ENCODE measurements at places on chromosomes 7 and 10. TPM values are rescaled to one million over a fixed set of nuclear protein-coding genes. Genes with fewer than 3 reads are reported as not detected.

The SP8 gene
- total RNA-seq: not detected

The UBN2 gene
- total RNA-seq: 22.1 TPM

The OR2A12 gene
- total RNA-seq: not detected

The CH25H gene
- not detected for total RNA-seq

The NAPEPLD gene
- total RNA-seq: 68.3 TPM

The TRIM74 gene
- 0.82 TPM for total RNA-seq

The NPY4R gene
- 23.9 TPM for total RNA-seq

The SYT15 gene
- 0.32 TPM for total RNA-seq

The WDR86 gene
- 7.3 TPM for total RNA-seq

The TRIM24 gene
- 17.9 TPM for total RNA-seq

The CLRN3 gene
- 50.5 TPM for total RNA-seq

The SYT15B gene
- 0.80 TPM for total RNA-seq

The DNAJC12 gene
- 2.0 TPM for total RNA-seq

DNA sequence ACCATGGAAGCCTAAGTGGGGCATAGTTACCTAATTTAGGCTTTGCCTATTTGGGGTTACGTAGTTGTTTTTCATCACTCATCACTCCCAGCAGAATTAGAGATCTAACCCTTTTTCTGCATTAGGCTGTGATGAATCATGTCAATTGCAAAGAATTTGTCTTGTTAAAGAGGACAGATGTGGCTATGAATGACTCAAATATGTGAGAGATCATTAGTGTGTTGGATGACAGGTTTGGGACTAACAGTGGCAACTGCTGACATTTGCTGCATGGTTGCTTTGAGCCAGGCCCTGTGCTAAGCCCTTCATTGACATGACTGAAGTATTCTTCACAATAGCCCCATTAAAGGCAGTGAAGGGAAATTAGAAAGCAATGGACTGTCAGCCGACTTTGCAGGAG, 83.4 kb upstream of the BMPER start:
- no peaks in the 10 kb centered on the region for H3K27me3 ChIP-seq
- H3K4me1 ChIP-seq: no peaks in the 10 kb centered on the region
- H3K36me3 ChIP-seq: no peaks in the 10 kb centered on the region

DNA sequence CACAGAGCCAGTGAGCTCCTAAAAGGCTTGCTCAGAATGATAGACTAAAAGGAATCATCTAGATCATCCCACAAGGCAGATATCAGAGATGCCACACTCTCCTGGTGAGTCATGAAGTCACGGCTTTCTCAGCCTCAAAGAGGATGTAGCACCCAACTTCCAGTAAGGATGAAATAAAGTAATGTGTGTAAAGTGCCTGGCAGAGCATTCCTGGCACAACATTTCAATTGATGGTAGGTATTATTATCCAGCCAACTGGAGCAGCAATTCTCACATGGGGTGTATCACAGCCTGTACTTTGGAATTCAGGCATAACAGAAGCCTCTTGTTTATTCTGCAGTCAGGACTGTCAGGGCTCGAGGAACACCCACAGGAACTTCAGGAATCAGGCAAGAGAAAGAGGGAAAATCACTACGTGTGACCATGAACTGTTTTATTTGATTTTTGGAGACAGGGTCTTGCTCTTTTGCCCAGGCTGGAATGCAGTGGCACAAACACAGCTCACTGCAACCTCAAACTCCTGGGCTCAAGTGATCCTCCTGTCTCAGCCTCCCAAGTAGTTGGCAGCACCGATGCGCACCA, 5.3 kb upstream of the NAT16 start:
- H3K36me3 ChIP-seq: no peaks in the 10 kb centered on the region
- DNase-seq: peak; percentile 15
- peaks cover 25% of the 10 kb centered on the region for H3K27me3 ChIP-seq
- no peak overlapping the region for H3K4me3 ChIP-seq

DNA sequence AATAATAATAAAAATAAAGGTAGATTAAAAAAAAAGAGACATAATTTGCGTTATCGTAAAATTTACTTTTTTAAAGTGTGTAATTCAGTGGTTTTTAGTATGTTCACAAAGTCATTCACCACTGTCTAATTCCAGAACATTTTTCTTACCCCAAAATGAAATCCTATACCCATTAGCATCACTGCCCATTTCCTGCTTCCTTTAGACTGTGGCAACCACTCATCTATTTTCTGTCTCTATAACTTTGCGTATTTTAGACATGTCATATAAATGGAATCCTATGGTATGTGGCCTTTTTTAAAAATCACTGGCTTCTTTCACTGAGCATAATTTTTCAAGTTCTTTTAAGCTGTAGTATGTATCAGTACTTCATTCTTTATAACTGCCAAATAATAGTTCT, 53.6 kb downstream of the KAT6B start:
- no peak overlapping the region for H3K4me3 ChIP-seq
- H3K27ac ChIP-seq: no peak overlapping the region
- DNase-seq: no peak
- no peaks in the 10 kb centered on the region for H3K36me3 ChIP-seq

DNA sequence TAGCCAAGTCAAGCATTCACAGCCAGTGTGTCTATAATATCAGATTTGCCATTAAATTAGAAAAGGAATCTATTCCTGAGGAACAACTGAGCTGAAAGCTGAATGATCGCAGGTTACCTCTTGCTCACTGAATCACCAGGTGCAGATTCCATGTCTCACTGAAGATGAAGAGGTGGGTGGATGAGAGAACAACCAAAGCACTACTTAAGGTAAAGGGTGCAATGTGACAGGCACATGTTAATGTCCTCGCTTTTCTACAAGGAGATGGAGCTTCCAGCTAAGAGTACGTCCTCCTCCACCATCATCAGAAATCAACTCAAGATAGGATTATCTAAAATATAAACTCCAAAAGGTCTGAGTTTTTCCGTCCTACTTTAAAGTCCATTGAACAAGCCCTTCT, 4.6 kb downstream of the SORCS1 start:
- H3K27ac ChIP-seq: no peak overlapping the region
- H3K36me3 ChIP-seq: no peaks in the 10 kb centered on the region
- no peaks in the 10 kb centered on the region for H3K4me1 ChIP-seq
- no peak overlapping the region for H3K4me3 ChIP-seq

DNA sequence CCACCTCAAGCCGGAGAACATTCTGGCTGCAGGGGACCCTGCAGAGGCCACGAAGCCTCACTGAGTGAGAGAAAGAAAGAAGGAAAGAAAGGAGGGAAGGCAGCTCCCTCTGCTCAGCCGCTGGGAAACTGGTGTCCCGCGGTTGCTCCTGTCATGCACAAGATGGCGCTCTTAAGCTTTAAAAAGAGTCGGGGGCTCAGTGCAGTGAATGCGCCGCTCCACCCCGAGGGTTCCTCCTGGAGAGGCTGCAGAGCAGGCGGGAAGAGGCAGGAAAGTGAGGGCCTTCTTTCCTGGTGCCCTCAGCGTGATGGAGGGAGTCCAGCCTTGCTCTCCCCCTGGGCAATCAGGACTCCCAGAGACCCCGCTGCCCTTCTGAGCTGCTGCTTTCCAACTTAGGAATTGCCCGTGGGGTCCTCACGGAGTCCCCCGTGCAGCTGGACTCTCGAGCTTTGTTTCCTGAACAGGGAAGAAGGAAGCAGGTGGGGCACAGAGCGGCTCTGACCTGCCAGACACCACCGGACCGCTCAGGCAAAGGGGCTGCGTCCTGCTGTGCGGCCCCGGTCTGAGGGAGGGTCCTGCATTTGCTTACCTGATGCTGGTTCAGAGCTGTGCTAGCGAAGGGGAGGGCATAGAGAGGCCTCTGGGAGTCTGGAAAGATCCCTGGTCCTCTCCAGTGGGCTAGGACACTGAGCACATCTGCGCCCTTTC, 141.9 kb upstream of the MKI67 start:
- no peak for DNase-seq
- no peaks in the 10 kb centered on the region for H3K36me3 ChIP-seq
- peaks cover 49% of the 10 kb centered on the region for H3K27me3 ChIP-seq
- H3K27ac ChIP-seq: no peak overlapping the region
- H3K4me1 ChIP-seq: no peaks in the 10 kb centered on the region

- H3K27ac ChIP-seq: peak overlapping the region; percentile 59
- peaks cover 20% of the 10 kb centered on the region for H3K4me1 ChIP-seq
- no peak overlapping the region for H3K4me3 ChIP-seq
- no peak for DNase-seq
- H3K36me3 ChIP-seq: no peaks in the 10 kb centered on the region
- H3K27me3 ChIP-seq: no peaks in the 10 kb centered on the region
These were observed 41.4 kb downstream of the GNA12 start for GRCh38 chr7:2802504-2803341.

- no peaks in the 10 kb centered on the region for H3K36me3 ChIP-seq
- H3K27ac ChIP-seq: peak overlapping the region; percentile 97
- H3K4me3 ChIP-seq: no peak overlapping the region
- H3K4me1 ChIP-seq: peaks cover 13% of the 10 kb centered on the region
- no peak for DNase-seq
These were observed 670 bp upstream of the CAPZA2 start for GRCh38 chr7:116861717-116862116.

DNA sequence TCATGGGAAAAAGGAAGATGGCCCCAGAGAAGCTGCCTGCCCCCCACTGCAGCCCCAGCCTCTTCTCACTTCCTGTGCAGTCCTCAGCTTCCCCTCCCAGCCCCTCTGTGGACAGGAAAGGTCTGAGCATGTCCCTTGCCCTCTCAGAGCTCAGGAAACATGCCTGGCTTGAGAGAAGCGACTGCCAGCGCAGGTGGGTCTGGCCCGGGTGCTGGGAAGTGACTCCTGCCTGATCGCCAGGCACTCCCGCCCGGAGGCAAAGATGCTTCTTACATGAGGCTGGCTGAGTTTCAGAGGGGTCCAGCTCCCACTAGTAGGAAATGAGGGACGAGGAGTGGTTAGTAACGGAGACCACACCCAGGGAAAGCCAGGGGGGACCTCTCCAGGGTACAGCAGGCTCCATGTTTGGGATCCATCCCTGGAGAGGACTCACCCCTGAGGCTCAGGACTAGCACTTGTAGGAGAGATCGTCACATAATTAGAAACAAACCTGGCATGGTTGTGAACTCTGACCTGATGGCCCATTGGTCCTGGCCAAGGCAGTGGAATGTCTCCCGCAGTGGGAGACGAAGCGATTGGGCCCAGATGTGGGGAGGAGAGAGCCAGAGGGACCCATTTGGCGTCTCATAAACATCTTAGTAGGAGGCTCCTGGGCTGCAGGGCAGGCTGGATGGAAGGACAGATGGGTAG, 12.3 kb downstream of the ELN start:
- DNase-seq: no peak
- no peak overlapping the region for H3K4me3 ChIP-seq
- no peaks in the 10 kb centered on the region for H3K27me3 ChIP-seq
- no peaks in the 10 kb centered on the region for H3K36me3 ChIP-seq
- H3K27ac ChIP-seq: no peak overlapping the region
- H3K4me1 ChIP-seq: peaks cover 12% of the 10 kb centered on the region

DNA sequence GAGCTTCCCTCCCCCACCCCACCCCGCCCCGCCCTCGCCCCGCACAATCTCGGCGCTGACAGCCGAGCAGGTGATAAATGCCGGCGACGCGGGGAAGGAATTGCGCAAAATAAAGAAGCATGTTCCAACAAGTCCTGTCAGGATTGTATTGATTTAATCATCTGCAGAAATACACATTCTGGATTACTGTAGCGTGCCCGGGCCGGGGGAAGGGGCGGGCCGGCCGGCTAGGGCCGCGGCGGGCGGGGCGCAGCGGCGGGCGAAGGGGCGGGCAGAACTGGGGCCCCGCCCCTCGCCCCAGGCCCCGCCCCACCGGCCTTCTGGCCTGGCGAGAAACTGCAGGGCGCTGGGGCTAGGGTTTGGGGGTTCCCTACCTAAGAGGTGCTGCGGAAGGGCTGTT, 88.9 kb upstream of the PAX2 start:
- no peak overlapping the region for H3K27ac ChIP-seq
- peaks cover 96% of the 10 kb centered on the region for H3K27me3 ChIP-seq
- DNase-seq: no peak
- peaks cover 33% of the 10 kb centered on the region for H3K4me1 ChIP-seq
- no peak overlapping the region for H3K4me3 ChIP-seq

GRCh38 chr7:67518580-67518979, 521.9 kb downstream of the TYW1 start:
- no peaks in the 10 kb centered on the region for H3K4me1 ChIP-seq
- H3K36me3 ChIP-seq: no peaks in the 10 kb centered on the region
- DNase-seq: no peak
- H3K27me3 ChIP-seq: no peaks in the 10 kb centered on the region

- H3K27ac ChIP-seq: peak within 1 kb of the TSS; percentile 93
- peaks cover 31% of the 10 kb centered on the region for H3K4me1 ChIP-seq
- H3K4me3 ChIP-seq: peak within 1 kb of the TSS; percentile 98
These were observed at the start of gene ARPC1B for GRCh38 chr7:99374111-99375064. ARPC1B (plus strand) TSS chr7:99374730; CDS start chr7:99385715, 10,985 bp downstream.

DNA sequence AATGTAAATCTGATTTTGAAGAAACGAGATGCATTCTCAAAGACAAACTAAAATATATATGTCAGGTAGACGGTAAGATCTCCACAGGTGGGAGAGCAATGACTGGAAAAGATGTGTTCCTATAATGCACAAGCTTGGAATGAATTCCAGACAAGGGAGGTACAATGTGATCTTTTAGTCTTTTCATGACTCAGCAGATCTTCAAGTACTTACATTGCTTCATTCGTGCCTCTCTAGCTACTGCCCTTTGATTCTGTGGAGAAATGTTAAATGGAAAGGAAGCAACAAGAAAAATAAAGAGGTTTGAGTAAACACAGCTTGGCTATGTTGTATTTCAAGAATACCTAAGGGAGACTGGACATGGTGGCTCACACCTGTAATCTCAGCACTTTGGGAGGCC, 106.6 kb downstream of the GAD2 start:
- no peaks in the 10 kb centered on the region for H3K27me3 ChIP-seq
- no peak for DNase-seq
- H3K27ac ChIP-seq: no peak overlapping the region
- no peaks in the 10 kb centered on the region for H3K4me1 ChIP-seq

DNA sequence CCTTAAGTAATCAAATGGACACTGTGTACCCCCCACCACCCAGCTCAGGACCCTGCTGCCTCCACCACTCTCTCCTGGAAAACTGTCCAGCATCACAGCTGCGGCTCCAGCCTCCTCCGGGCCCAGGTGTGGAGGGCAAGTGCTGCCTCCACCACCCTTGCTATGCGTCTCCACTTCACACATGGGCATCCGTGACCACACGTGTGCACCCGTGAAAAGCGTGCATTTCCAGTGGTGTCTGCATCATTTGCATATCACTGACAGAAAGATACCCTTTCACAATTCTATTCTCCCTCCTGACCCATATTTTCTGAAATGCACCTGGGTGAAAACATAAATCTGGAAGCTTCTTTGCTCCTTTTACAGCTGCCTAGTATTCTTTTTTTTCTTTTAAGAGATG, 89.7 kb upstream of the PDGFA start:
- H3K36me3 ChIP-seq: no peaks in the 10 kb centered on the region
- H3K4me3 ChIP-seq: no peak overlapping the region
- no peak overlapping the region for H3K27ac ChIP-seq
- no peaks in the 10 kb centered on the region for H3K4me1 ChIP-seq

- H3K27ac ChIP-seq: peak overlapping the region; percentile 75
- H3K4me1 ChIP-seq: peaks cover 8% of the 10 kb centered on the region
- no peaks in the 10 kb centered on the region for H3K36me3 ChIP-seq
- no peak overlapping the region for H3K4me3 ChIP-seq
These were observed 98.8 kb upstream of the COL1A2 start for GRCh38 chr7:94295850-94296249.

- no peaks in the 10 kb centered on the region for H3K27me3 ChIP-seq
- DNase-seq: peak; percentile 5
- no peak overlapping the region for H3K27ac ChIP-seq
- no peak overlapping the region for H3K4me3 ChIP-seq
- peaks cover 9% of the 10 kb centered on the region for H3K4me1 ChIP-seq
These were observed 71.0 kb downstream of the HIPK2 start for GRCh38 chr7:139706837-139707236.
